ENCODE measurements at places on chromosomes 16 and 17.

GRCh38 chr16:22648941-22649340, 138.2 kb downstream of the NPIPB5 start:
- DNase-seq, result no peak

- no peak for DNase-seq
These were observed 15.4 kb downstream of the HS3ST3B1 start for GRCh38 chr17:14316126-14316832.

DNA sequence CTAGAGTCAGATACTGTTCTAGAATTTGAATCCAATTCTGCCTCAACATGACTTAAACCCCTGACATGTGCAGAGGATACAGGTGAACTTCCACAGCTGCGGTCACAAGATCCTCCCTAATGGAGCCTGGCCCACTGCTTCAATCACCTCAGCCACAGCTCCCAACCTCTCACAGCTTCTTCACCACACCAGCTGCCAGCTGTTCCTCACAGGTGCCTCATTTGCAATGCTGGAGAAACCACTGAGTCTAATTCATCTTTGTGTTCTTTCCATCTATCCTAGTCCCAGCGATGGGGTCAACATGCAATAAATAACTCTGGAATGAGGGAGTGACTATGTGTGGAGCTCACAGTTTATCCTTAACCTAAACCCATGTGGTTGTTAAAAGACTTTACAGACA, 72.0 kb upstream of the MAF start:
- no peak for DNase-seq

GRCh38 chr17:19016297-19016696, 11.7 kb upstream of the FAM83G start:
- DNase-seq, result no peak

DNA sequence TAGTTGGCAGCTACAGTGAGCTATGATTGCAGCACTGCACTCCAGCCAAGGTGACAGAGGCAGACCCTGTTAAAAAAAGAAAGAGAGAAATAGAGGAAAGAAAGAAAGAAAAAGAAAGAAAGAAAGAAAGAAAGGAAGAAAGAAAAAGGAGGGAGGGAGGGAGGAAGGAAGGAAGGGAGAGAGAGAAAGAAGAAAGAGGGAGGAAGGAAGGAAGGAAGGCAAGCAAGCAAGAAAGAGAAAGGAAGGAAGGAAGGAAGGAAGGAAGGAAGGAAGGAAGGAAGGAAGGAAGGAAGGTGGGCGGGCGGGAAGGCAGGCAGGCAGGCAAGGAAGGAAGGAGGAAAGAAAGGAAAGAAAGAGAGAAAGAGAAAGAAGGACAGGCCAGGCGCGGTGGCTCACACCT, 1.0 kb upstream of the SCNN1G start:
- no peak for DNase-seq

GRCh38 chr16:1786242-1787055, 3.7 kb downstream of the NUBP2 start:
- no peak for DNase-seq

DNA sequence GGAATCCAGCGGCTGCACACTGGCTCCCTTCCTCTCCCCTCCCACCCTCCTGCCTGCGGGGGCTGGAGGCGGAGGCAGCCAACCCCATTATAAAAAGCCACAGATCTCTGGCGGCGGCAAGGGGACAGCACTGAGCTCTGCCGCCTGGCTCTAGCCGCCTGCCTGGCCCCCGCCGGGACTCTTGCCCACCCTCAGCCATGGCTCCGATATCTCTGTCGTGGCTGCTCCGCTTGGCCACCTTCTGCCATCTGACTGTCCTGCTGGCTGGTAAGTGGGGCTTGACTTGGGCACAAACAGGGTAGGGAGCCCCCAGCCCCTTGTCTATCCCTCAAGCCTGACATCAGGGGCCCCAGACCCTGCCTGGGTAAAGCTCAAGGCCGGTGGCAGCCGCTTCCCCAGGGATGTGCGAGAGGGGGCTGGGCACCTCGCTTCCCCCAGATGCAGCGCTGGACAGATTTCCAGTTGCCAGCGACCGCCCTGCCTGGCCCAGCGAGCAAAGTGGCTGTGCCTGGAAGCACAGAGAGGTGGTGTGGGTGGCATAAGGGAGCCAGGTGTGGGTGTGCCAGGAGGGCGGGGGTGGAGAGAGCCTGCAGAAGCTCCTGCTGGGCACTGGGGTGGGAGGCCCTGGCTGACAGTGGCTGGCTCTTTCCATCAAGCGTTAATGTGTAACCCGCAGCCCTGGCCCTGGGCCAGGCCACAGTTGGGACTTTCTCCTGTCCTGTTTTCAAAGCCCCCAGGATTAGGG, at the start of gene CX3CL1:
Gene CX3CL1 (plus strand): TSS at position 119 of the 745 bp plus-strand sequence. CDS start 79 bp downstream, at position 198.
- DNase-seq, result no peak

GRCh38 chr17:57694051-57694450, 51.0 kb downstream of the CCDC182 start:
- DNase-seq, result no peak

- no peak for DNase-seq
These were observed 25.6 kb downstream of the GJC1 start for GRCh38 chr17:44804302-44805089.

- no peak for DNase-seq
These were observed 134.4 kb upstream of the CDH8 start for GRCh38 chr16:62170642-62171041.

- DNase-seq, result no peak
These were observed 968 bp downstream of the RIPOR1 start for GRCh38 chr16:67529582-67530012.

GRCh38 chr17:58694826-58695225, 2.4 kb downstream of the RAD51C start:
- DNase-seq, result no peak

DNA sequence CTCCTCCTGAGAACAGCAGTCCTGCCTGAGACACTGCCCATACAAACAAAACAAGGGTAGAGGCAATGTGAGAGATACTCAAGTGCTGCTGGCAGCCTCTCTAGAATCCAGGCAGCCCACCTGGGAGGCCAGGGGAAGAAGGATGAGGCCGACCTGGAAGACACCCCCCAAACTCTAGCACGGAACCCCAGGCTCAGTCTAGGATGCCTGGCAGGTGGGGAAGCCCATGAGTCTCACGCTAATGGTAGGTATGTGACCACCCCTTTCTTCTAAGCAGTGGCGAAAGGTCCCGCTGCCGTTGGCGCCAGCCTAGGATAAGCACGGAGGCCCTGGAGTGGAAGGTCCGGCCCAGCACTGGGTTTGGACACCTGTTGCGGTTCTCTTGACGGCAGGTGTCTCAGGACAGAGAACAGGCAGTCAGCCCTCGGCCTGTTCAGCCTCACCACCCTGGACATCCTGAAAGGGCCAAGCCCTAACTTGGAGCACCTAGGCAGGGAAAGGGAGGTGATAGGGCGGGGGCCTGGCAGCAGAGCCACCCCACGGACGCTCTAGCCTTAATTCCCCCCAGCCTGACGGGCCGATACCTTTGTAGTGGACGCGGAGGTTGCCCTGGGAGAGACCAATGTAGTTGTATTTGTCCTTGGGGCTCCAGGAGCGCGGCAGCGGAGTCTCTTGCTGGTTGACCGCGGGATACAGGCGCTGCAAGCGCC, 487 bp downstream of the RANBP10 start:
- DNase-seq, result no peak

DNA sequence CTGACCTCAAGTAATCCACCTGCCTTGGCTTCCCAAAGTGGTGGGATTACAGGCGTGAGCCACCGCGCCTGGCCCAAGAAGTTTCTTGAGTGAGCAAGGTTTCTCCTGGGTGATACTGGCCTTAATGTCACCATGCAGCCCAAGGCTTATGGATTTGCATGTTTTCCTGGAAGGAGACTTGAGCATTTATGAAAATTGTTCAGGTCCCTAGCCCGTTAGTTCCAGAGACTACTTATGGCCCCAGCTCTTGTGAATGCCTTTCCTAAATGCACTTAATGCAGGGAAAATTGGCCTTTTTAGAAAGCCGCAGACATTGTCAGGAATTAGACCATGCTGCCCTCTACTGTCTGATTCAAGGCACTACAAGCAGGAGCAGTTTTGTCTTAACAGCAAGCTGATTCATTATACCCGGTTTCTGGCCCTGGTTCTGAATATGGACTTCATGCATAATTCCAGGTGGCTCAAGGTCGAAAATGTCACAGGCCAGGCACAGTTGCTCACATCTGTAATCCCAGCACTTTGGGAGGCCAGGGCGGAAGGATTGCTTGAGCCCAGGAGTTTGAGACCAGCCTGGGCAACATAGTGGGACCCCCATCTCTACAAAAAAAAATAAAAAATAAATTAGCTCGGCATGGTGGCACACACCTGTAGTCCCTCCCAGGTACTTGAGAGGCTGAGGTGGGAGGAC, 91.3 kb downstream of the SNX29 start:
- peak; percentile 46 for DNase-seq

- DNase-seq, result no peak
These were observed 5.1 kb upstream of the PYY start for GRCh38 chr17:43958748-43959352.

DNA sequence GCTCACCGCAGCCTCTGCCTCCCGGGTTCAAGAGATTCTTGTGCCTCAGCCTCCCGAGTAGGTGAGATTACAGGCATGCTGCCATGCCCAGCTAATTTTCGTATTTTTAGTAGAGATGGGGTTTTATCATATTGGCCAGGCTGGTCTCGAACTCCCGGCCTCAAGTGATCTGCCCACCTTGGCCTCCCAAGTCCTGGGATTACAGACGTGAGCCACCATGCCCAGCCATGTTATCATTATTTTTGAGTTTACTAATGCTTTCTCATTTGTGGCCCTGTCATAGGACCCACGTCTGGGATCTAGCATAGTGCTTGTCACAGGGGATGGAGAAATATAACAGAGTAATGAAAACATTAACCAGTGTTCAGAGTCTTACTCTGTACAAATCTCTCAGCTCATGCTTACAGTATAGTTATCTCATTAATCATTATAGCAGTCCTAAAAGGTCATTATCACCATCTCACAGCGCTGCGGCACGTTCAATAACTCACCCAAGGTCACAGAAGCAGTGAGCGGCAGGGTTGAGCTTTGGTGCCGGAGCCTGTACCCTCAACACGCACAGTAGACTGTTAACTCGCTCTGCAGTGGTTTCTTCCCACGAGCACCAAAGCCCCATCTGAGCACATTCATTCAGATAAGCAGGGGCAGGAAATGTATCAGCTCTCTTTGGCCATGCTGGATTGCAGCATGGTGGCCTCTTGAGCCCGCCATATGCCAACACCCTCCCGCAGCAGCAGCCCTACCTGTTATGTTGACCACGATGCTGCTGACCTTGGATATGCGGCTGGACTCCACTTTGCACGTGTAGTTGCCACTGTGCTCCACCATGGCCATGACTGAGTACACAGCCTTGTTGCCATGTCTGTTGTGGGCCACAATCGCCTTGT, 21.4 kb downstream of the PECAM1 start:
- no peak for DNase-seq

- DNase-seq, result no peak
These were observed 14.5 kb downstream of the ACACA start for GRCh38 chr17:37392024-37392590.

DNA sequence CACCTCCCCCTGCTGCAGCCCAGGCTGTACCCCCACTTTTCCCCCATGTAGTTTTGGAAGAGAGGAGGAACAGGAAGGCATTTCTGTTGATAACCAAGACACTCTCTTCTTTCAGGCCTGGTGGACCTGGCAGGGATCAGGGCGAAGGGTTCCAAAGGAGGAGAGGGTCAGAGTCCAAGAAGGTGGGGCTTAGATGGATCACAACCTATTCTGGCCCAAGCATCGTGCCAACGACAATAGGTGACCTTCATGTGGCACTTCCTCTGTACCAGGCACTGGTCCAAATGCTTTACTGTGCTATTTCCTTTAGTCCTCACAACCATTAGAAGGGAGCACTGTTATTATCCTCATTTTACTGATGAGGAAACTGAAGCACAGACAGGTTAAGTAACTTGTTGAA, 84.3 kb downstream of the TMEM132E start:
- no peak for DNase-seq

DNA sequence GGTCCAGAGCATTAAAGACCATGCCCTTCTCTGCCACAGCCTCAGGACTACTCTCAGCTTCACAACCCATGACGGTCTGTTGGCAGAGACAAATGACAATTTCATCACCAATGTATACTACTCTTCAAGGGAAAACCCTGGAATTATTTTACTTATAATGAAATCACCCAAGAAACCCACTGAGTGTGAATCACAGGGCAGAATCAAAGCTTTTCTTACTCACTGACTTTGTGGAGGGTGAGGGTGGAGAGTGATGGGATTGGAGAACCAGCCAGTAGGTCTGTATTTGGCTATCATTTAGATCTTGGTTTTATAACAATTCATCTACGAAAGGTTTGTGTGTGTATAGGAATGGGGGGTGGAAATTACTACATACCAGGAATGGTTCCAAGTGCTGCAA, 442.6 kb downstream of the SHISA9 start:
- no peak for DNase-seq

DNA sequence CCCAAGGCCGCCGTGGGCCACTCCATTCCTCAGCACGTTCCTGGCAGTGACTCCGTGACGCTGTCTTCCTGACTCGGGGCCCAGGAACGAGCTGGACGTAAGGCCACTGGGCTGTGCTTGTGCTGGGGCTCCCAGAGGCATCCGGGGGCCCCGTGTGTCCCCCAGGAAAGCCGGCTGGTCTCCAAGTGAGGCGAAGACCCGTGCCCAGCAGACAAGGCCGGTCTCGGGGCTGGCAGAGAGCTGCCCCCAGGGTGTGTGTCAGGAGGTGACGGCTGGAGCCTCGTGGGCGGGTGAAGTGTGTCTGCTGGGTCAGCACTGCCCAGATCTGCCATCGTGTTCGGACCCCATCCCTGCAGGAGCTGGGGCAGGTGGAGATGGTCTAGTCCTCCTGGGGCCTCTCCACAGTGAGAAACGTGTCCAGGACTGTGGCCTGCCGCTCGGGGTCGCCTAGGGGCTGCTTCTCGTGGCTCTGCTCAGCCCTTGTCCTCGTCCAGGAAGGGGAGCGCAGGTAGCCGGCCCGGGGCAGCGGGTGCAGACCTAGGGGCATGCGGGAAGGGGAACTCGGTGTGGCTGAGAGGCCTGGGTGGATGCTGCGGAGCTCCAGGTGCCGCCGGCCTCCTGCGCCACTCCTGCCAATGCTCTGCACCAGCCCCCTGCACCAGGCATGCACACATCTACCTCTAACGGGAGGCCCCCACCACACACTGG, 13.1 kb downstream of the DBNDD1 start:
- DNase-seq, result no peak

- no peak for DNase-seq
These were observed 22.1 kb upstream of the FASN start for GRCh38 chr17:82120148-82120547.

- no peak for DNase-seq
These were observed 11.9 kb upstream of the GSE1 start for GRCh38 chr16:85601272-85601639.

GRCh38 chr16:67161595-67162058, 1.9 kb downstream of the FBXL8 start:
- DNase-seq, result no peak

- no peak for DNase-seq
These were observed 43.6 kb downstream of the RHOT1 start for GRCh38 chr17:32185875-32186274.

- DNase-seq, result no peak
These were observed 28.7 kb downstream of the HIC1 start for GRCh38 chr17:2083613-2084035.

GRCh38 chr17:17814162-17815061, 22.4 kb downstream of the SREBF1 start:
- DNase-seq, result no peak

- no peak for DNase-seq
These were observed 8.1 kb downstream of the SMIM5 start for GRCh38 chr17:75641343-75641742.

Data from activated CD4-positive, alpha-beta T cell treated with anti-CD3 and anti-CD28 coated beads for 24 hours (primary cell).